Urinary bladder (tissue), 4 donors: ENCODE measurements at places on chromosomes 7 and 10.

- DNase-seq: no peak
Observed at GRCh38 chr10:103467406-103467805, 8.7 kb upstream of the CALHM1 start.

DNA sequence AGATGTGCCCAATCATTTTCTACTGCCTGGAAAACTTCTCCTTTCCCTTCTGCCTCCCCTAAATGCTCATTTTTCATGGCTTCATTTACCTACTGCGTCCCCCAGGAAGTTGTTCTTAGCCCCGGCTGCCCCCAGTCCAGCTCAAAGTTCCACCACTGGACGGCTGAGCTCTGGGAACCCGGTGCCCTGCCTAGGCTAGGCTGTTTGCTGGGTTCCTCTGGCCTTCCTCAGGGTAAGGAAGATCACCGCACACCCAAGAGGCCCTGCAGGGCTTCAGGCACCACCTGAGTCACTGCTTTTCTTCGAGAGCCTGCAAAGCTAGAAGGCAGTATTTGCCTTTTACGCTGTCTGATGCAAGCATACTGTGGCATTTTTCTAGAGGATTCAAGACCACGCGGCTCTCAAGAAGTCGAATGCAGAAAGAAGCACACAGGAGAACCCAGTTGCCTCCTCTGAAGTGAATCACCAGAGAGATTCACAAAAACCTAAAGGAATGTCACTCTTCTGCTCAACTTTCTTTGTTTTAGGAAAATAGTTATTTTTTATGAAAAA is 46.7 kb upstream of the ZMIZ1 start:
- DNase-seq: no peak

GRCh38 chr7:142795339-142795863 is 24.6 kb downstream of the PRSS2 start:
- no peak for DNase-seq

DNA sequence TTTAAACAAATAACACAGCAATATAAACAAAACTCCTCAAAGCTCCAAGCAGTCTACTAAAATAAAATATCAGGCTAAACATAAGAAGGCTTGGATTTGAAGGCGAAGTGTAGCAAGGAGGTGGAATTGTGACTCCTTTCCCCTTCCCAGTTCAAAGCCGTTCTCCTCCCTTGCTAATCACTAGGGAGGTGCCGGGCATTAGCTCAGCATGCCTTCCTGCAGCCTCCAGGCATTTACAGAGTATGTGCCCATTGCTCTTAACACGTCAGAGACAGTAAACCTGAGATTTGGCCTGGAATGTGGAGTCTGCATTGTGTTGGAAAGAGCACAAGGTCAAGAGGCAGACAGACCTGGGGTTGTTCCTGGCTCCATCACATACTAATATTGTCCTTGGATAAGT is 15.6 kb downstream of the CNNM1 start:
- DNase-seq: no peak

GRCh38 chr7:24540956-24541355 is 32.3 kb upstream of the PALS2 start:
- no peak for DNase-seq

- no peak for DNase-seq
Observed at GRCh38 chr10:93319096-93319495, 163.0 kb downstream of the MYOF start.

DNA sequence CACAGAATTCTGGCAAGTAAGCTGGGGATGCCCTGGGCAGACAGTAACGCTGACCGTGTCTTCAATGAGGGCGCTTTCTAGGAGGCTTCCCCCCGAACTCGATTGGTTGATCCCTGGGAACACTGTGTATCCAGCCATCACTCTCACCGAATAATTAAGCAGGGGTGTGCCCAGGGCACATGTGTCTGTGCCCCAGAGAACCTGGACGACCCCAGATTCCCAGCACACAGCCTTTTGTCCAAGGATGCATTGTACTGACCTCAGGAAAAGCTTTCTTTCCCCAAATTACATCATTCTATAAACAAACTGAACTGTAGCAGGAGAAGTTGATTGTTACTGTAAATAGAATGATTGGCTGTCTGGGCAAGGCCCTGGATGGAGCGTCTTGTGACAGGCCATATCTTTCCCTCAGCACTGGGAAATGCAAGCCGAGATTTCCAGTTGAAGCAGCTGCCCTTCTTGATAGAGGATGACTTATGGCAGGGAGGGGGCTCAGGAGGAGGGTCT is 6.6 kb upstream of the DEPP1 start:
- DNase-seq: no peak

GRCh38 chr10:102236006-102236405 is 5.3 kb downstream of the PITX3 start:
- DNase-seq: no peak

- no peak for DNase-seq
Observed at GRCh38 chr10:109933984-109934565, 10.8 kb upstream of the XPNPEP1 start.

- DNase-seq: no peak
Observed at GRCh38 chr7:149156898-149157297, 9.6 kb downstream of the ZNF398 start.

- no peak for DNase-seq
Observed at GRCh38 chr7:84497873-84498272, 303.3 kb upstream of the SEMA3A start.

DNA sequence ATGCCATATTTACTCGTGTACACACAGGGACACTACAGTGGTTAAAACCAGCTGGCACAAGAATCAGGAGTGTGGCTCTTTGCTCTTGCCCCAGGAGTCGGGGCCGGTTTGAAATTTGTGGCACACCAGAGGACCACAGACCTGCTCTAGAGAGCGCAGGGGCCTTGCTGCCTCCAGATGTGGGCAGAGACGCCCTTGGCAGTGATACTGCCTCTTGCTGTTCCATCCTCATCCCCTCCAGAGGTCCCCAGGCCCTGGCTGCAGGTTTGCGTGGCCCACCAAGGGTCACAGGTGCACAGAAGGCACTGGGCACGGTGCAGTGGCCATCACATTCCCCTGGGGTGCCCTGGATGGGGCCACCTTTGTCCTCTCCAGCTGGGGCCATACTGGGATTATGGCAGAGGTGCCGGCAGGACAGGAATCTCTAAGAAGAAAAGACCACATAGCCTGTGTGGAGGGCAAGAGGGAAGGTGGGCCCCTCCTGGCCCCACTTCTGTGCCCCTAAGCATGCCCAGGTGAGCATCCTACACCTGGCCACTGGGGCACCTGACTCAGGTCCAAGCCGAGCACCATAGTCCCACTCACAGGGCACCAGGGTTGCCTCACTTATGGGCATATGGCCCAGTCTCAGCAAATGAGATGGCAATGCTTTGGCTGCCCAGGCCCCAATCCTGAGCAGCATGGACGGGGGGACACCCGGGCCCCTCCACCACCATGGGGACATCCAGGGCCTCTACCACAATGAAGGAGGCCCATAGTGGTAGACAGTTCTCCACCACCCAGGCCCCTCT is 45.6 kb downstream of the FOXL3 start:
- DNase-seq: no peak

DNA sequence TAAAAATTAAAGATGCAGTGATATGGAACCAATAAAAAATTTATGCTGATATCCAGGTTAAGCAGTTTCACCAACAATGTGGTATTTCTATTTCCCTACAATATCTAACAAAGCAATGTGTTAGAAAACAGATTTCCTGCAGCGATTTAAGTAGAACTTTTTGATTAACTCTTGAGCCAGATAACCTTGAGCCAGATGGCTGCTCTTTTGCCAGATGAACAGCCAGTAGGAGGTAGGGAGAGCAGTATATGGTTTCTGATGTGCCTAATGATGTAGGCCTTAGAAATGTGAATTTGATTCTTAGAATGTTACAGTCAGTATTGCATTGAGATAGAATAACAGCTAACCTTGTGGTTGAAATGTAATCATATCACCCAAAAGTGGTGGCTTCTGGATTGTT is 31.1 kb downstream of the STAMBPL1 start:
- no peak for DNase-seq

GRCh38 chr7:140074780-140075179 is 12.0 kb upstream of the PARP12 start:
- no peak for DNase-seq

DNA sequence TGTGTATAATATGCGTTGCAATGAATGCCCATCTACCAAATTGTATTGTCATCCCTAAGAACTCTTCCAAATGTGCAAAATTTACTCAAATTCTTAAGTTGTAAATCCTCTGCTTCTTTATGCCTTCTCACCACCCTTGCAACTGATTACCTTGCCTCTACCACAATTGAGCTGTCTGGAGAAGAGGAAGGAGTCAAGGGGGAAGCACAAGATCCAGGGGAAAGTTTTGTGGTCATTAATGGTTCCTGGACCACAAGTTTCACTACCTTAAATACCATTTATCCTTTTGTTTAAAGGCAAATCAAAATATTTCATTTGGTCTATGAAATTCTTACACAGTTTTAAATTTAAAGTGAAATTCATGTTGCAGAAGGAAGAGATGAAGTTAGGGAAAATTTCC is 16.7 kb downstream of the CRPPA start:
- DNase-seq: no peak

- DNase-seq: no peak
Observed at GRCh38 chr7:28804990-28805389, 153.1 kb downstream of the TRIL start.

DNA sequence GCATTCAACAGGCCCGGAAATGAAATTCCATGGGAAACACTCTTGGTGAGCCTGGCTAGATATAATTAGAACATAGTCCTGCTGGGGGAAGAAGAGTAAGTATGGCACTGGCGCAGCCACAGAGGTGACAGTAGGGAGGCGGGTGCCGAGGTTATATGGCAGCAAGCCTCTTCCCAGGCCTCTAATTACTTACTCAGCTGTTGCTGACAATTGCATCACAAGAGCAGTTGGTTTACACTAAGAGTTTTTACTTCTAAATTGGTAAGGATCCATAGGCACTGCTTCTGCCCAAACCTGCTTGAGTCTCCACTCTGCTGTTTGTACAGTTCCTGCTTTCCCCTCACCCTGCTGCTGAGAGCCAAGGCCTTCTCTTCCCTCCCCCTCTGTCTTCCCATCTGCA is 93.3 kb upstream of the DUSP5 start:
- no peak for DNase-seq

- no peak for DNase-seq
Observed at GRCh38 chr7:81206667-81207360, 288.0 kb upstream of the SEMA3C start.

- no peak for DNase-seq
Observed at GRCh38 chr7:47330561-47331178, 251.2 kb downstream of the TNS3 start.

DNA sequence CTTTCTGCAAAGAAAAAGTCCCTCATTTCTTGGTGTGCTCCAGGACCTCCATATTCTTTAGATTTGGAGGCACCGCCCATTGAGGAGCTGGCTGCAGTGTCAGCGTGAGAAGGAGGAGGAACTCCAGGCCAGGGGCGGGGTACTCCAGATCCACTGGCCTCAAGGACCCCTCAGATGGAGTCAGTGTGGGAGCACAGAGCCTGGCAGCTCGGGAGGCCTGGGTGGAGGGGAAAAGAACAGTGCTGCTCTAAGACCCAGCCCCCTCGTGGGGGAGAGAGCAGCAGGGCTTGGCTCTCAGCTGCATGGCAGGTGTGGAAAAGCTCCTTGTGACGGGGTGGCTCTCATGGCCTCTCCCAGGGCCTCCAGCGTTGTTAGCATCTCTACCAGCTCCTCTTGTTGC is 70.5 kb downstream of the ITGB1 start:
- DNase-seq: no peak

GRCh38 chr7:116403265-116403664 is 96.3 kb upstream of the CAV2 start:
- DNase-seq: no peak

DNA sequence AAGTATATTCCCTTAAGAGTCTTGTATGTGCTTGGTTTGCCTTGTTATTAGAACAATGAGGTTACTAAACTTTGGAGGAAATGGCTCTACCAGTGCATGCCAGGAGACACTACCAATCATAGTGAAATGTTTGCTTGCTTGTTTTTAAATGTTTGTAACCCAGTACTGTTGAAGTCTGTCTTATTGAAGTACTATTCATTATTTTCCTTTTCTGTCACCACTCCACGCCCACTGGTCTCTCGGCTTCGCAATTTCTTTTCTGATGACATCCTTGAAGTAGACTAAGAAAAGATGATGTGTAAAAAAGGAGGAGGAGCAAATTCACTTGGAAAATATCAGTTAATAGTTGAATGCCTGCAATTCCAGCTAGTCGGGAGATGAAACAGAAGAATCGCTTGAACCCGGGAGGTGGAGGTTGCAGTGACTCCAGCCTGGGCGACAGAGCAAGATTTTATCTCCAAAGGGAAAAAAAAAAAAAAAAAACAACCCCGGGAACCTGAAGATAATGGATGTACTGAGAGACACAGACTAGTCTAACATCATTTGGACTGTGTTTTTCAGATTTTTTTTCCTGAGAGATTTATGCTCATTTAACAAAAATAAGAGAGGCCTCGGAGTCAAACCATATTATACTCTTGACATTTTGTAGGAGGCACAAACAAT is 959.4 kb downstream of the PCDH15 start:
- no peak for DNase-seq
